ENCODE measurements at places on chromosomes 6 and 20.

DNA sequence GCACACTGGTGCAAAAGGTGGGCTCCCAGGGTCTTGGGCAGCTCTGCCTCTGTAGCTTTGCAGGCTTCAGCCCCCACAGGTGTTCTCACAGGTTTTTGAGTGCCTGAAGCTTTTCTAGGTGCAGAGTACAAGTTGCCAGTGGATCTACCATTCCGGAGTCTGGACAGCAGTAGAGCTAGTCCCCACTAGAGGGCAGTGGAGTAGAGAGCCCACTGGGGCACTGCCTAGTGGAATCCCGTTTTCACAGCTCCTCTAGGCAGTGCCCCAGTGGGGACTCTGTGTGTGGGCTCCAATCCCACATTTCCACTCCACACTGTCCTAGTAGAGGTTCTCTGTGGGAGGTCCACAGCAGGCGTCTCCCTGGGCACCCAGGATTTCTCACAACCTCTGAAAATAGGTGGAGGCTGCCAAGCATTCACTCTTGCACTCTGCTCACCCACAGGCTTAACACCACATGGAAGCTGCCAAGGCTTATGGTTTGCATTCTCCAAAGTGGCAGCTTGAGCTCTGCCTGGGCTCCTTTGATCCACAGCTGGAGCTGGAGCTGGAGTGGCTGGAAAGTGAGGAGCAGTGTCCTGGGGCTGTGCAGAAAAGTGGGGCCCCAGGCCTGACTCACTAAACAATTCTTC is 86.3 kb upstream of the PROKR2 start:
- no peak for DNase-seq

DNA sequence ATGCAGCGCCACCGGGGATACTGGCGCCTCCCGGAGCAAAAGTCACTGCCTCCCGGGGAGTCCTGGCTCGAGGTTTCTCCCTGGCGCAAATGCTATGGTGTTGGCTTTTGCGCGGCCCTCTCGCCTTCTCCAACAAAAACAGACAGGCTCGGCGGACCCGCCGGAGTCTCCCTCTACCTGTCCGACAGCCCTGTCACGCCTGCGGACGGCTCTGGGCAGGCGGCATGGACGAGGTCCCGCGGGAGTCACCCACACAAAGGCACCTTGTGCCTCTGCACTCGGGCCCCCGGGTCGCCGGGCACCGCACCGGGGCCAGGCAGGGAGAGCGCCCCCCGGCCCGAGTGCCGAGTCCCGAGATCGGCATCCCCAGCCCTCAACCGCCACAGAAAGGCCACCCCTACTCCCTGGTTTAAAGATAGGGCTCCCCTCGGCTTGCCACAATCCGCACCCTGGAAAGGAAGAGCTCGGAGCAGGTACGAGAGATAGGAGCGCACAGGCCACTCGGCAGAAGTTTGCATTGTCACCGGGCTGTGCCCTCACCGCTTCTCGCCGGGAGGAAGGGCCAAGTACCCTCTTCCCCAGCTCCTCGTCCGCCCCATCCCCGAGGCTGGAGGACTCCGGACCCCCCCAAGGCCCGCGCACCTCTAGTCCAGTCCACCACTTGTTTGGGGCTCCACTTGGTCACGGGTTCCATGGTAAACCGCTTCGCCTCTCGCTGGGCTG is 903 bp downstream of the CNKSR3 start:
- DNase-seq = no peak

GRCh38 chr20:58956078-58956477 is 25.0 kb upstream of the NELFCD start:
- DNase-seq = no peak

- DNase-seq = peak; percentile 29
Observed at GRCh38 chr20:25178563-25179438, 16.7 kb upstream of the ENTPD6 start.

- no peak for DNase-seq
Observed at GRCh38 chr6:155454471-155454870, 1.2 kb downstream of the NOX3 start.

All from NCI-H187 (cell line).